Activated CD4-positive, CD25-positive, alpha-beta regulatory T cell (primary cell): ENCODE measurements at places on chromosomes 7 and 10.

DNA sequence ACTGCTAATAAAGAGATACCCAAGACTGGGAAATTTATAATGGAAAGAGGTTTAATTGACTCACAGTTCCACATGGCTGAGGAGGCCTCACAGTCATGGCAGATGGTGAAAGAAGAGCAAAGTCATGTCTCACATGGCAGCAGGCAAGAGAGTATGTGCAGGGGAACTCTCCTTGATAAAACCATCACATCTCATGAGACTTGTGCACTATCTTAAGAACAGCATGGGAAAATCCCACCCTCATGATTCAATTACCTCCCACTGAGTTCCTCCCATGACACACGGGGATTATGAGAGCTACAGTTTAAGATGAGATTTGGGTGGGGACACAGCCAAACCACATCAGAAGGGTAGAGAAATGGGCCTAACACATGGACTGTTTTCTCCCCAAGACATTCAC is 156.3 kb downstream of the CCDC71L start:
- no peak for DNase-seq

DNA sequence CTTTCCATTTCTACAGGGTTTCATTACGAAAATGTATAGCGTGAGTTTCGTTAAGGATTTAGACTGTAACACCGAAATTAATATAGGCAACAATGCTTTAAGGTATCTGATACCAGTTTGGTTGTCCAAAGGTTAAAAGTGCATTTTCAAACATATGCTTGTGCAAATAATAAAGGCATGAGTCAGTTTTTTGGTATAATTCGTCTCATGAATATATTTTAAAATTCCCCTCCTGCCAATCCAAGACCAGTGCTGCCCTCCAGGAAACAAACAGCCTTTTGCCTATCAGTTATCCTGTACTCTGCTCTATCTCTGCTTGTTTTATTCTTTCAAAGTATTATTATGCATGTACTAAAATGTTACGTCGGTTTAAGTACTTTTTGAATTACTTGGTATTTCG is 2.0 kb downstream of the LCOR start:
- DNase-seq: no peak

DNA sequence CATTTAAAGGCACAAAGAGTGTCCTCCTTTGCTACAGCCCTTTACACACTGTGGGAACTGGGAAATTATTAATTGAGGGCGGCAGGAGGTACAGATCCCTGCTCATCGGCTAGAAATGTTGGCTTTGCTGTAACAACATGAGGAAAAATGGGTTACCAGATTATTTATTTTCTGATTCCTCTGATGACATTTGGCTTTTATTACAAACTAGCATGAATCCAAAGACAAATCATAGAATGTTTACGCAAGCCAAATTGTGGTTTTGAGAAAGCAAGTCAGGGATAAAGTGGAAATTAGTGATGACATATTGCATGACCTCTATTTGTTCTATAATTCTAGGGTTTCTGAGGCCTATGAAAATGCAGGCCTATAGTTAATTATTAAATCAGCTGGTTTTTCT is 126.1 kb upstream of the TMEM196 start:
- DNase-seq: no peak

DNA sequence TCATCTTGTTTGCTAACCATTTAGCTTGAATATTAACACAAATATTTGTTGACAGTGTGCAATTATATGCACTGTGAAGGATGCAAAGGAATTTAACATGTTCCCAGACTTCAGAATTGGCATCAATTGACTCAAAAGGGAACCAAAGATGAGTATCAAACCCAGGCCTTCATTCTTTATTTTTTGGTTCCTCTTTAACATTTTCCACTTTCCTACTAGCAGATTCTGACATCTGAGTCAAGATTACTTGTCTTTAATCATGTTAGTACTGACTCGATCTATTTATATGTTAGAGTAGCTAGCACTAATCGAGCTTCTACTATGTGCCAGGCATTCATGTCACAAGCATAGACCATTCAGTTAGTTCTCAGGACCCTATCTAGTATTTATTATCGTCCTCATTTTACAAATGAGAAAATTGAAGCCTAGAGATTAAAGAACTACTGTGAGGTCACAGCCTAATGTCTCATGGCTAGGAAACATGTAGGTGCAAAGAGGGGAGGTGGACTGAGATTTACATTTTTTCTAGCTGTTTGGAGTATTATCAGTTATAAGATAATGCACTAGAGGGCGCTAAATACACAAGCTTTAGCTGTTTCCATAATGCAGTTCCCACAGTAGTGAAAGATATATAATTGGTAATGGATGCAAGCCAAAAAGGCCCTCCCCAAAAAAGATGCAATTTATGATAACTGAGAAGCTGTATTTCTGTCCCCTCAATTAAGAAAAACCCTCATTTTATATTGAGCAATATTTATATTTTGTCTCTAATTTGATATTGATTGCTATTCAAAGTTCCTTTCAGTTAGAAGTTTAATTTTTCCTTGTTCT is 32.9 kb upstream of the KMT2E start:
- DNase-seq: no peak

DNA sequence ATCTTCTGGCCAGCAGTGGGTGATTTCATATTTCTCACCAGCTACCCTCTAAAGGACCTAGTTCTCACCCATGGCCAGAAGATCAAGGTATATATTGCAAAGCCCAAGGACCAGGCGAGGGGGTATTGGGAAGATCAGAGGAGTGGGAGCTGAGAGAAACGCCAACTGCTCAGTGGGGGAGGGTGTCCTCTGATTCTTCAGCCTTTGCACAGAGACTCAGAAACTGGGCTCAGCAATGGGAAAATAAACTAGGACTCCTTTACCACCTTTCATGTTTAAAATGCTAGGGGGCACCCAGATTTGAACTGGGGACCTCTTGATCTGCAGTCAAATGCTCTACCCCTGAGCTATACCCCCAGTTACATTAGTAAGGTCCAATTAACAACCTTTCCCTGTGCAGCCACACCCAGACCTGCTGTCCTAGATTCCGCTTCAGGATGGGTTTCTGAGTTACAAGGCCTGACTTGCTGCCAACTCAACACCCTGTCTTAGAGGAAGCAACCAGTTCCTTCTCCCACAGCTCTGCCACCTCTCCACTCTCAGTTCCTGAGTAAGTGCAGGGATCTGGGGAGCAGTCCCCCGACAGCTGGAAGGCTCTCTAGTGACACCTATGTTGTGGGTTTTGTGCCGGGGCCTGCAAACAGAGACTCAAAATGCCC is 93.5 kb downstream of the ZNF783 start:
- DNase-seq: no peak

- DNase-seq: no peak
These were observed 125.5 kb upstream of the PODXL start for GRCh38 chr7:131681961-131682360.

DNA sequence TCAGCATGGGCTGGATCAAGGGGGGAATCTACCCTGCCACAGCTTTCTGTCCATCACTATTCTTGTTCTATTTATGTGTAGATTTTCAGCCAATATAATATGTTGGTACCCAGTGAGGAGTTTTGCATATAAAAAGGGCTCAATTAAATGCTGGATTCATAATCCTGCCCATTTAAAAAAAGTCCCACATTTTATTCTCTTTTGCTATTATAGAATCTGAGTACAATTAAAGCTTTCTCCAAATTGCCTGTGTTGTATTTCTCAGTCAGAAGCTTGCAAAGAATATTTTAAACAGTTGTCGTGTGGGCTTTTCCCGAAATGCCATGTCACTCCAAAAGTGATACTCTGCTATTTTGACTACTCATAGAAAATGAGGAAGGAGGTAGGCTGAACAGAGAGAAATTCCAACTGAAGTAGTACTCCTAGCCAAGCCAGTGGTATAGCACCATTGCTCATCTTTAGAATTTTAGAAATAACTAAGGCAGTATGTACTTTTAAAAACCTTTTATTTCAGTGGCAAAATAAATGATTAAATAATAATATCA is 108.3 kb upstream of the HDAC9 start:
- DNase-seq: no peak

DNA sequence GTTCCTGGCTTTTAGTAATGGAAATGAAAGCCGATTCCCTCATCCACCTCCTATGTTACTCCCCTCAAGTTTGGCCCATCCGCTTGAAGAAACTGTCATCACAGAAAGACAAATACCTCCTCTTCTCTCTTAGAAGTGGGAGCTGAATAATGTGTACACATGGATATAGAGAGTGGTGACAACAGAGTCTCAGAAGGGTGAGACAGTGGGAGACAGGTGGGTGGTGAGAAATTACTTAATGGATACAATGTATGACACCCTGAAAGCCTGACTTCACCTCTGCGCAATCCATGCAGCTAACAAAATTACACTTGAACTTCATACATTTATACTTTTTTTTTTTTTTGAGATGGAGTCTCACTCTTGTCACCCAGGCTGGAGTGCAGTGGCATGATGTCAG is 217.5 kb downstream of the SKIDA1 start:
- no peak for DNase-seq

DNA sequence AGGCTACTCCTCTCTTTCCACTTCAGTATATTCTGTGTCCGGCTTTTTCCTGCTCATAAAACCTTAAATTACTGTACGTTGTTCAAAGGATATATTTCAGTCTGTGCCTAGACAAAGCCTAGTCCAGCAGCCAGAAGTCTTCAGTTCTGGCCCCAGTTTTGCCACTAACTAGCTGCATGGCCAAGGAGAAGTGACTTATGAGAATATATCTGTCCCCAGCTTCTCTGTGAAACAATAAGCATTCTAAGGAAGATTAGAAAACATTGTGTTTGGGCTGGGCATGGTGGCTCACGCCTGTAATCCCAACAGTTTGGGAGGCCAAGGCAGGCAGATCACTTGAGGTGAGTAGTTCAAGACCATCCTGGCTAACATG is 105.0 kb upstream of the HDAC9 start:
- DNase-seq: no peak

GRCh38 chr10:21705828-21706176 is 171.8 kb downstream of the MLLT10 start:
- no peak for DNase-seq

- no peak for DNase-seq
These were observed 317.2 kb upstream of the FZD8 start for GRCh38 chr10:35959252-35959651.

DNA sequence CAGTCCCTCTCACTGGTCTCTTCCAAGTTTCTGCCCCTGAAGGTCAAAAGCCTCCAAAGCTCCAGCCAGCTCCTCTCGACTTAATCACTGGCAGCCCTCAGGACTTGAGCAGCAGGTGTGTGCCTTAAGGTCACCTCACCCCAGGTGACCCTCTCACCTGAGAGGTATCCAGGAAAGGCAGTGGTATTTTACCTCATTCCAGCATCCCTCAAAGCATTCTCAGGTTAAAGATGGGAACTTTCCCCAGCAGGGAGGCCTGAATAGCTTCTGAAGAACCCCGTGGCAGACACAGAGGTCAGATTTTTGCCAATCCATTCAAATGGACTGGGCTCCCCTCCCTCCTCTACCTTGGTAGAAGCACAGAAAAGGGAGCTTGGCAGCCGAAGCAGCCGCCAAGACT is 148.2 kb downstream of the GFRA1 start:
- no peak for DNase-seq

DNA sequence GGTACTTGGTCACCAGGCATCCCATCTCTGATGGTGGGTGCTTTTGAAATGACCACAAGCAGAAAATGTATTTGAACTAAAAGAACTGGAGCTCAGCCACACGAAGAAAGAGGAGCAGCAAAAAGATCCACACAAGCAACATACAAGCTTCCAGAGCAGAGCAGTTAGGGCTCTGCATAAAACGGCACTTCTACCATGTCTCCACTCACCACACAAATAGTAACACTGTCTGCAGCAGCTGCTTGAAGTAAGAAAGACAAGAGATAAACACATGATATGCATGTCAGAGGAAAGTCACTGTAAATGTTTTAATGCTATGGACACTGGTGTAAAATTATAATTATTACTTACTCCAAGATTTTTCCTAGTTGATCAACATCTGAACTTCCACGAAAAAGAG is 32.5 kb upstream of the FAM133B start:
- no peak for DNase-seq

GRCh38 chr10:35027567-35027966 is 62.6 kb downstream of the CUL2 start:
- DNase-seq: no peak

- no peak for DNase-seq
These were observed 38.9 kb upstream of the PRKG1 start for GRCh38 chr10:51035344-51035743.

GRCh38 chr7:64555046-64555445 is 7.8 kb downstream of the ZNF680 start:
- DNase-seq: no peak

DNA sequence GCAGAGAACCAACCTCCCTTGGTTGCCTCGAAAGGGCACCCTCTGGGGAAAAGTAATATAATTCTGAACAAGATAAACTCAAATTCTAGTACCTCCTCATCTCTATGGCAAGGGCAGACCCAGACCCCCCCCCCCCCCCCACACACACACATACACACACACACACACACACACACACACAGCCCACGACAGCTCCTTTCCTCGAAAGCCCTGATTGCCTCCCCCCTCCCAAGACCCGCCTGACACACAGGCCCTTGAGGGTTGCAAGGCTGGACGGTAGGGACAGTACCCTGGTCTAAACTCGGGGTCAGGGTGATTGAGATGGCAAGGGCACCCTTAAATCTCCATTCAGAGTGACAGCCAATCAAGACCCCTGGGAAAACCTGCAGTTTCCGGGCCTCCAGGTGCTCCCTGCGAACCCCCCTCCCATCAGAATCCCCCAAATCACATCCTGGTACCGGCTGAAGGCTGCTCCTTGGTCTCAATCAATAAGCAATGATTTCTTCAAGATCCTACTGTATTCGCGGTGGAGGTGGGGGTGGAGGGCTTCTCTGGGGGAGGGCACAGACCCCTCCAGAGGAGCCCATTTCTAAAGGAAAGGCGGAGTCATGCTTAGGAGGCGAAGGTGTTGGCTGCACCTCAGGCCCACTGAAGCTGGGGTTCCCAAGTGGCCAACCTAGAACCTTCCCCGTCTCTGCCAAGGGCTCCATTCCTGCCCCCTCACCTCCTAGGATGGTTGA is 100.7 kb downstream of the HIP1 start:
- no peak for DNase-seq

DNA sequence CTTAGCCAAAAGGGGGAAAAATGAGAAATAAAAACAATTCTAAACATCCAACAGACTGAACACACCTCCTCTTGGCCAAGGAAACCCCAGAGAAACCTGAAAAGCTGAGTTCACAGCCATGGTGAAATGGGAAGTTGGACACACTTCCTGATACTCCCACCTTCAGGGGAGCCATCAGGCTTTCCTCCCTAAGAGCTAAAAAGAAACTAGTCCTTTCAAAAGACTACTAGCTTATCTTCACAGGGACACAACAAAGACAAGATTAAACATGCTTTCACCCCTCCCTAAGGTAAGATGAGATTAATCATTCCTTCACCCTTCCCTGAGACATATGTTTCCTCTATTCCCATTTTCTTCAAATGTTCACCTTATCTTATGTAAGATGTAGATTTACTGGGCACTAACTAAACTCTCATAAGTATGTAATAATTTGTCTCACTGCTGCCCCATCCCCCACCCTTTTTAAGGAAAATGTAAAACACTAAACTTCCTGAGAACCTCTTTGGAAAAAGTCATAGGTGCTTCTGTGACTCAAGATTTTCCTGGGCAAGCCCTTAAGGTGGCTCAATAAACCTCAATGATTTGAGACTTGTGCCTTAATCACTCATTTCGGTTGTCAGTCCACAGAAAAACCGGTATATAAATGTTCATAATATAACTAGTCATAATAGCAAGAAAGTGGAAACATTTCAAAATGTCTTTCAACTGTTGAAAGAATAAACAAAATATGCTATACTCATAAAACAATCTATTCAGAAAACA is 40.5 kb downstream of the HTR7 start:
- no peak for DNase-seq
